Renal pelvis (tissue), 12 donors: ENCODE measurements at places on chromosomes 1 and 21. TPM values are rescaled to one million over a fixed set of nuclear protein-coding genes. Genes with fewer than 3 reads are reported as not detected.
A peak's percentile ranks its signal among the peaks of the same experiment; 100 is the strongest.

HYI gene
- polyA plus RNA-seq, result 49.5 TPM

GRCh38 chr1:152654110-152654509 lies 9.1 kb upstream of the LCE2D start:
- DNase-seq, result peak; percentile 48

DNA sequence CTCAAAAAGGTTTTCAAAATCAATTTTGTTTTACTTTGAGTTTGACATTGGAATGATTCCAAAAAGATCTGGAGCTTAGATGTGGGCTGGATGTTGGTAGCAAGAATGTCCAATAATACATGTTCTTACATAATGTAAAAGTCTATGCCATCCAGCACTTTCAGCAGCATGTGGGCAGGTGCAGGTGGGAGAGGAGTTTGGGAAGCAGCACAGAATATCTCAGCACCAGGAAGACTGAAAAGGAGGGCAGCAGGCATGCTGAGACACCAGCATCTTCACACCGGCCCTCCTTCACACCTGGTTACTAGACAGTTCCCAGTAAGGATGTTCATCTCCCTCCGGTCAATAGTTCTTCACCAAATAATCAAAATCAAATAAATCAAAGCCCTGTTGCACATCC lies 166.6 kb downstream of the ZBTB18 start:
- DNase-seq, result no peak

DNA sequence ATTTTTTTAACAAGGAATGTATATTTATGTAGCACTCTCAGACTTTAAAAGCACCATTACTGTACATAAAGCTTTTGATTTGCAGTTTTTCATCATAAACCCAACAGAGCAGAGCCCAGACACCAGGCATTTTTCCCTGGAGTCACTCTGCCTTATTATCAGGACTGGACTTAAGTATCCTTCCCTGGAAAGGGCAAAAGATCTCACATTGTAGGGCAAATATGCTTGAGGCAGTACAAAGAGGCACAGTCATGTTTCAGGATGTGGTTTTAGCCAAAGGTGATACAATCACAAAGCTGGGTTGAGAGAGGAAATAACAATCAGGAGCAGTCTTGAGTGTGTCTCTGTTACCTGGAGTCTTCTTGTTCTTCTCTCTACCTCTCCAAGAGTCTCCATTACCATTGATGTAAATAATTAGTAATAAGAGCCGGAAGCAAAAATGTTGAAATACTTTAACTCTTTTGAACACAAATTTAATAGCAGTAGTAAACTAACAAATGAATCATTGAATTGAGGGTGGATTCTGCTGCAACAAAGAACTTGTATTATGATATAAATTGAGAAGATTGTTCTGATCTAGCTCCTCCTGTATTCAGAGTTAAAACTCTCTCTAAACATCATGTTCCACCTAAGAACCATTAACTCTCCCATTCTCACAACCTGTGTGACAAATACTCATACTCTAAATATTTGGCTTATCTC lies 160.5 kb downstream of the LTN1 start:
- DNase-seq, result no peak

DNA sequence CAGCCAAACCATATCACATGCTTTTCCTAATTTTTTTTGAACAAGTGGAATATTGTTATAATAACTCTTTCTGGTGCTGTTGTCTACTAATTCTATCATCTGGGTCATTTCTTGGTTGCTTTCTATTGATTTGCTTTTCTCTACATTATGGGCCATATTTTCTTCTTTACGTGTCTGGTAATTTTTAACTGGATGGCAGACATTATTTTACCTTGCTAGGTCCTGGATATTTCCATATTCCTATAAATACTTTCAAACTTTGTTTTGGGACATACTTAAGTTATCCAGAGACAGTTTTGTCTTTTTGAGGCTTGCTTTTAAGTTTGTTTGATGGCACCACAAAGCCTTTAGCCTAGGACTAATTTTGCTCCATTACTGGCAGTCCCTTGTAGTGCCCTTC lies 11.3 kb downstream of the HS2ST1 start:
- DNase-seq, result no peak

DNA sequence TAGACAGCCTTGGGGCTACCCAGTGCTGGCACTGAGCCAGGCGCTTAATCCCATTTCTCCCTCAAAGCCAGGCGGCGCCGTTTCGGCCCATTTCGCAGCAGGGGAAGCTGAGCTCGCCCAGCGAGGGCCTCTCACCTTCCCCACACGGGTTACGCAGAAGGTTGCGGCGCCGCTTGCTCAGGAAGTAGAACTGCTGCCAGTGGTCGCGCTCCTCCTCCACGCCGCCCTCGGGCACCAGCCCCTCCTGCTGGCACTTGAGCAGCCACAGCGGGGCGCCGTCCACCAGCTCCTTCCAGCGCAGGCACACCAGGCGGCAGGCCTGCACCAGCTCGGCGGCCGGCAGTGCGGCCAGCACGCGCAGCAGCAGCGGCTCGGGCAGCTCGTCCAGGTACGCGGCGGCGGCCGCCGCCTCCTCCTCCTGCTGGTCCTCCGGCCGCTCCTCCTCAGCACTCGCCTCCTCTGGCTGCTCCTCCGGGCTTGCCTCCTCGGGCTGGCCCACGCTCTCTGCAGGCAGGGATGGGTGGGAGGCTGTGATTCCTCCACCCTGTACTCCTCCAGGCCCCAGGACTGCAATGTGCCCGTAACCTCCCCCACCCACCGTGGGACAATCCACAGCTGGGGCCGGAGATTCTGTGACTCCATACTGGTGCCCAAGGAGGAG lies 3.8 kb downstream of the FBXO2 start:
- DNase-seq, result peak; percentile 57

TNFRSF9 gene
- 0.12 TPM for polyA plus RNA-seq

GRCh38 chr1:47181095-47181954 lies 8.5 kb downstream of the PDZK1IP1 start:
- no peak for DNase-seq

- no peak for DNase-seq
Measured at GRCh38 chr1:88455621-88456256, 228.3 kb upstream of the PKN2 start.

OR2T11 gene
- 0.04 TPM for polyA plus RNA-seq

DNA sequence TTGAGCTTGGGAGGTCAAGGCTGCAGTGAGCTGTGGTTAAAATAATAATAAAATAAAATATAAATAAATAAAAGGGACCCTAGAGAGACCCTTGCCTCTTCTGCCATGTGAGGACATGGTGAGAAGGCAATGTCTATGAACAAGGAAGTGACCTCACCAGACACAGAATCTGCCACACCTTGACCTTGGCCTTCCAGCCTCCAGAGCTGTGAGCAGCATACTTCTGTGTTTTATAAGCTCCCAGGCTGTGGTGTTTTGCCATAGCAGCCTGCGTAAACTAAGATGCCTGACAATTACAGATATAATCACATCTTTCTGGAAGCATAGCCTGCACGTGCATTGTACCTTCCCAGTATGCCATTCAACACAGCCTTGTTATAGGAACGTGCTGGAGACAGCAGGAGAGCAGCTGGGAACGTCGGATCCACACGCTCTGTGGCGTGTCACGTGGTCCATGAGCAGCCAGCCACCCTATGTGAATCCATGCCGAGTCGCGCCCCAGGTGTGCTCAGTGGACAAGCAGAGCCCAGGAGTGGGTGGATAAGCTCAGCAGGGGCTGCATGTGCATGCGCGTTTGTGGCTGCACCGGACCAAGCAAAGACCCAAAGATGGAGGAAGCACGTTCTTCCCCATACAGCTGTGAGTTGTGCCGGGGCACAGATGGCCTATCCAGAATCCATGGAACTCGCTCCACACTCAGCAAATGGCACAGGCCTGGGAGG lies 17.8 kb downstream of the WNT9A start:
- DNase-seq, result no peak

DNA sequence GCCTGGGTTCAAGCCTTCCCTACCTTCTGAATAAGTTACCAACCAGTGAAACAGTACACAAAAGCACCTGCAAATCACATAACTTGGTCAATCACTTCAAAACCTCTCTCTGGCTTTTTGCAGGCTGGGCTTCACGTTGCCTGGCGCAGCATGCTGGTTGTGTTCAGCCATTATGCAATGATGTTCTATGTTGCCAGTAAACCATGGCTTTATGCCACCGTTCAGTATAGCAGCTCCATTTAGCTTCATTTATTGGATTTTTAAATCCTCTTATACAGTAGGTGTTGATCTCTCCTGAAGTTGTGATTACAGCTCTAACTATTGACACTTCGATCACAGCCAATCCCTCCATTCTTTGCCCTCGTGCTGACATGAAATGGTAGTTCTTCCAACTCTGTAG lies 233.6 kb upstream of the PTBP2 start:
- DNase-seq, result no peak

PGLYRP4 gene
- not detected for polyA plus RNA-seq
